Naive thymus-derived CD4-positive, alpha-beta T cell (primary cell): ENCODE measurements at places on chromosomes 3 and 15. TPM values are rescaled to one million over a fixed set of nuclear protein-coding genes. Genes with fewer than 3 reads are reported as not detected.

DNA sequence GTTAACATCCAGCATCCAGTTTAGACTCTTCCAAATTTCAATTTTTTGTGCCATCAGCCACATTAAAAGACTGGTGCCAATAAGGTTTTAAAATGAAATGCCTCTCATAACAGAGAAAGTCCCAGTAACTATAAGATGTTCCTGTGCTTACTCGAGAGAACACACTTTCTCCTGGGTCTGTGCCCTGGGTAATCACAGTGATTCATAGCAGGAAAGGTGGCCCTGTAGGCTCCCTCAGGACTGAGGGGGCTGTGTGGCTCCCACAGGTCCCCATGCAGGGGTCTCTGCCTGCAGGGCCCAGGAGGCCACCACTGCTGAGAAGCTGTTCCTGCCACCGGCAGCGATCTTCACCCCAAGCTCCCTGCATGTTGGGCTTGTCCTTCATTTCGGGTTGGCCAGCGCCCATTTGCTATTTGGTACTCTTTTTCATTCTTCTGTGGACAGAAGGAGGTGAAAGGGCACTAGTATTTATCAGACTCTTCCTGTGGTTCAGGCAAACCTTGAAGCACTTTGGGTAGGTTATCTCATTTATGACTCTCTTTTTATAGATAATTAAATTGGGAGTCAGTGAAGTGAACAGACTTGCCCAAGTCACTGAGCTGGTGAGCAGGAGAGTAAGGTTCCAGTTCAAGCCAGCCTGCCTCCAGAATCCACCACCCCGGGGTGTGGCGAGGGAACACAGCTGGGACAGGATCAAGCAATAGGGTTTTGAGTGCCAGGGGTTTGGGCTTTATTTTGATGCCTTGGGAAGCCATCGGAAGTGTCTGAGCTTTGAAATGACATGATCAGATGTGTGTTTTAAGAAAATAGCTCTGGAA, 44.2 kb upstream of the PLXNA1 start:
- DNase-seq, result no peak

DNA sequence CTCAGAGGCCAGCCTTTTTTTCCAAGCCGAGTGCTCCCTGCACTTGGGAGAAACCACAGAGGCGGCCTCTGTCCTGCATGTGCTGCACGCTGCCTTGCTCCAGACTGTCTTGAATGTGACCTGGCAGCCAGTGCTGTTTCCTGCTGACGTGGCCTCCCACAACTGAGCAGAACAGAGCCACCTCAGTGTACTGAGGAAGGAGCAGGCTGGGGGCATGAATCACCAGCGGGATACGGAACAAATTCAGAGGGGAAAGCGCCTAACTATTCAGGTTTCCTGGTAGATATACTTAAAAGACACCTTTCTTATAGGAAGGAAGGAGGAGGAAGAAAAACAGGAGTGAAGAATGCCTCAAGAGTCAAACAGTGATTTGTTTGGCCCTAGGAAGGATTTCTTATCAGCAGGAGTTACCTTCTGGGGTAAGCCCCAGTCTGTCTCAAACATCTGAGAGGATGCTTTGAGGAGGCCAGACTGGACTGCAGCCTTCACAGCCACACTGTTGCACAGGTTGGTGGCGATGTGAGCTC, 114.0 kb downstream of the FNDC3B start:
- DNase-seq, result peak; percentile 9

DNA sequence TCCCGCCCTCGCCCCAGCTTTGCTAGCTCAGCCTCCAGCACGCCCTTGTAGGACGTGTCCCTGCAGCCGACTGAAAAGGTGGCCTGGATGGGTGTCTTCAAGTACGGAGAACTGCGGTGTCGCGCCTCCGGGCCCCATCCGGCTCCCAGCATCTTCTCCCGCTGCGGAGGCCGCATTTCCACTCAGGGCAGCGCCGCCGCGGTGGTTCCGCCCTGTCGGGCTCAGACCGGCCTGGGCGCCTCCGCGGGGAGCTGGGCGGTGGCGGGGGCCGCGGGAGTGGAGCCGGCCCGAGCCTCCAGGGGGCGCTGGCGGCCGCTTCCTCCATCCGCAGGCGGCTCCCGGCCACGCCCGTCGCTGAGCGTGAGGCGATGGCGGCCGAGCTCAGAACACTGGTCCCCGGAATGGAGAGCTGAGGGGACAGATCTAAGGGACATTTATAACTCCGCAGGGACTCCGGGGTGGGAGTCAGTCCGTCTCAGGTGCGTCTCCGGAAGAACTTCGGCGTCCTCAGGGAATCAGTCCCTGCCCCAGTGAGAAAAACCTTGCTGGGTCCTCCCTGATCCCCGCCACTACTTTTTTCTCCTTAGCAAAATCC, 13.6 kb upstream of the SMCO1 start:
- peak; percentile 38 for DNase-seq

GRCh38 chr3:51891242-51892039, 11.7 kb downstream of the IQCF1 start:
- no peak for DNase-seq

GRCh38 chr3:45972534-45973402, 22.9 kb downstream of the FYCO1 start:
- DNase-seq, result no peak

P2RY1 gene
- 1.2 TPM for total RNA-seq

ALS2CL gene
- 31.1 TPM for total RNA-seq

DNAH1 gene
- total RNA-seq, result 27.0 and 32.1 TPM in 2 replicates

PLSCR2 gene
- 0.44 and 1.4 TPM in 2 replicates for total RNA-seq

SCAANT1 gene
- total RNA-seq, result not detected in 2 replicates
